Activated CD8-positive, alpha-beta memory T cell treated with anti-CD3 and anti-CD28 coated beads for 1 hour (primary cell): ENCODE measurements at places on chromosomes 4 and X.

DNA sequence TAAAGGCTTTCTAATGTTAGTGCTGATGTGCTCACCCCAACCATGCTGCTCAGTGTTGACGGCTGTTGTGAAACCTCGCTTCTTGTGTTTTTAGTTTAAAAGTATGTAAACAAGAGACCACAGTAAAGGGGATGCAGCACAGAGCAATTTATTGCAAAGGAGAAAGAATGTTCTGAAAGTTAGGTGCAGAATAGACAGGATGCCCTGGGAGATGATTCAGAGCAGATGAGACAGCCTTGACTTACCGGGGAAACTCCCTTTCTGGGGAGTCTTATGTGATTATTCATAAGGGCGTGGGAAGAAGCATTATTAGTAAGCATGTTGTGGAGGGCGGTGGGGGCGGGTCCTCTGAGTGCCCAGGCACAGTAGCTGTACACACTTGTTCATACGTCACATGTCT is 47.7 kb downstream of the EVC start:
- DNase-seq = no peak

GRCh38 chr4:2450394-2451035 is 18.4 kb upstream of the RNF4 start:
- DNase-seq = no peak

GRCh38 chr4:89158884-89159503 is 47.7 kb downstream of the TIGD2 start:
- DNase-seq = no peak

DNA sequence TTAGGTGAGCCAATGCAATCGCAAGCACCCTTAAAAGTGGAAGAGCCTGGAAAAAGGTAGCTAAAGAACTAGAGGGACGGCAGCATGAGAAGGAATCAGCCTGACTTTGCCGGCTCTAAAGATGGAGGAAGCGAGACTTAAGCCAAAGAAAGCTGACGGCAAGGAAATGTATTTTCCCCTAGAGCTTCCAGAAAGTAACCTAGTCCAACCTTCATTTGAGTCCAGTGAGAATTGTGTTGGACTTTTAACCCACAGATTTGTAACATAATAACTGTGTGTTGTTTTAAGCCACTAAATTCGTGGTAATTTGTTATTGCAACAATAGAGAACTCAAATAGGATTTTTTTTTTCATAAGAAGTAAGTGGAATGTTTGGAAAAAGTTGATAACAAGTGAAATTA is 212.7 kb upstream of the C1QTNF7 start:
- no peak for DNase-seq

DNA sequence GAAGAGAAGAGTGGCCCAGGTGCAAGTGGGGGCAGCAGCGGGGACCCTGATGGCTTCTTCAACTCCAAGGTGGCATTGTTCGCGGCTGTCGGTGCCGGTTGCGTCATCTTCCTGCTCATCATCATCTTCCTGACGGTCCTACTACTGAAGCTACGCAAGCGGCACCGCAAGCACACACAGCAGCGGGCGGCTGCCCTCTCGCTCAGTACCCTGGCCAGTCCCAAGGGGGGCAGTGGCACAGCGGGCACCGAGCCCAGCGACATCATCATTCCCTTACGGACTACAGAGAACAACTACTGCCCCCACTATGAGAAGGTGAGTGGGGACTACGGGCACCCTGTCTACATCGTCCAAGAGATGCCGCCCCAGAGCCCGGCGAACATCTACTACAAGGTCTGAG is 11.4 kb downstream of the EFNB1 start:
- DNase-seq = no peak

- no peak for DNase-seq
Measured at GRCh38 chr4:145935253-145936141, 3.1 kb downstream of the ZNF827 start.

- DNase-seq = no peak
Measured at GRCh38 chr4:73589261-73589847, 30.9 kb downstream of the RASSF6 start.

DNA sequence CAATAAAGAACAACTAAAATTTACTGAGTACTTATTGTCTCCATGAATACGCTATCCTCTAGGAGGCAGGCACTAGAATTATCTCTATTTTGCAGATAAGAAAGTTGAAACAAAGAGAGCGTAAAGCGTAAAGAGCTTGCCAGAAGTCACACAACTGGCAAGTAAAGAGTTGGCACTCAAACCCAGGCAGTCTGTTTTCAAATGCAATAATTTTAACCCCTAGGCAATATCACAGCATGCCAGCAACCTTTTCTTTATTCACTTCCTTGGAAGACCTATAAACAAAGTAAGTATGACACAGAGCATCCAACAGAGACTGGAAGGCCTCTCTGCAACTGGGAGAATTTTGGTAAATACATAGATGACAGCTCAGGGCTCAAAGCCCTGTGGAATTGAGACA is 23.2 kb upstream of the AMELX start:
- no peak for DNase-seq

GRCh38 chrX:24647257-24648058 is at the start of gene PCYT1B:
Gene PCYT1B (minus strand): TSS chrX:24647347. CDS start chrX:24647105, 242 bp downstream.
- peak; percentile 33 for DNase-seq

DNA sequence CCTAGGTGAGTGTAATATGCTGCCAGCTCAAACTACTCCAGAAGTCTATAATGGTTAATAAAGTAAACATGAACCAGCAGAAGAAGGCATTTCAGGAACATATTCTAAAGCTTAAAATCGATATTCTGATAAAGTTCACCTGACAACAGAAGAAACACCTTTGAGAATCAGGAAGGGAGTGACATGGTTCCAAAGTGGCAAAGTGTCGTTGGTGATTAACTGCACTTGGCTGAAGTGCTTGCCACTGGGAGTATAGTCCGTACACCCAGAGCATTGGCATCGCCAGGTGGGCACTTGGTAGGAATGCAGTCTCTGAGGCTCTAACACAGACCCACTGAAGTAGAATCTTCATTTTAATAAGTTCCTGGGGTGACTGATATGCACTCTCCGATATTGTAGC is 76.0 kb upstream of the H2AZ1 start:
- DNase-seq = no peak

DNA sequence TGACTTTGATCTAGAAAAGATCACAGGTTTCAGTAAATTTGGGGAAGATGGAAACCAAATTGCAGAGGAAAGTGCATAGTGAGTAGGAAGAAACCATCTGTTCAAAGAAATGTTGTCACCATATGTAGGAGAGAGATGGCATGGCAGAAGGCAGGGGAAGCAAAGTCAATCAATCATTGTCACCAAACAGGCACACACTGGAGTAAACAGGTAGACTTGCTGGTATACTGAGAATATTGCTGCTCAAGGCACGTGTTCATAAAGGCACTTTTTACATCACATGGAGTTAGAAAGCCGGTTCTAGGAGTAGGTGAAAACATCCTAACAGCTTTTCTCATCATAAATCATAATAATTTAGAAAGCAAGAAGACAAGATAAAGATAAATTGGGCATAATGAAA is 550.5 kb upstream of the FAT1 start:
- DNase-seq = no peak

DNA sequence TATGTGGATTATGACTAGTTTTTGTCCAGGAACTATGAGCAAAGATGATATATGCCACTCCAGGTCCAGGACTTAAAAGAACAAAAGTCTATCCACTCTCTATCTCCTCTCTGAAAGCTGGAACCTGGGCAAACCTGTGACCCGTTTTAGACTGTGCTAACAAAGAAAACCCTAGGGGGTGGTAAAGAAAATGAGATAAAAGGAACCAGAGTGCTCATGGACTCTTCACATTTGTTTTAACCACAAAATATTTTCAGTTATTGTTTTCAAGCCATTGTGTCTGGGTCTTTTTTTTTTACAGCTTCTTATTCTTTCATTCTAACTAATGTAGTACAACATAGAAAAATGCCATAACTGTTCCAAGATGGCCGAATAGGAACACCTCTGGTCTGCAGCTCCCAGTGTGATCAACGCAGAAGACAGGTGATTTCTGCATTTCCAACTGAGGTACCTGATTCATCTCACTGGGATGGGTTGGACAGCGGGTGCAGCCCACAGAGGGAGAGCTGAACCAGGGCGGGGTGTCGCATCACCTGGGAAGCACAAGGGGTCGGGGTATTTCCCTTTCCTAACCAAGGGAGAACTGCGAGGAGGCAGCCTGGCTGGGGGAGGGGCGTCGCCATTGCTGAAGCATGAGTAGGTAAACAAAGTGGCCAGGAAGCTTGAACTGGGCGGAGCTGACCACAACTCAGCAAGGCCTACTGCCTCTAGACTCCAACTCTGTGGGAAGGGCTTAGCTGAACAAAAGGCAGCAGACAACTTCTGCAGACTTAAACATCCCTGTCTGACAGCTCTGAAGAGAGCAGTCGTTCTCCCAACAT is 45.1 kb downstream of the CHM start:
- no peak for DNase-seq

DNA sequence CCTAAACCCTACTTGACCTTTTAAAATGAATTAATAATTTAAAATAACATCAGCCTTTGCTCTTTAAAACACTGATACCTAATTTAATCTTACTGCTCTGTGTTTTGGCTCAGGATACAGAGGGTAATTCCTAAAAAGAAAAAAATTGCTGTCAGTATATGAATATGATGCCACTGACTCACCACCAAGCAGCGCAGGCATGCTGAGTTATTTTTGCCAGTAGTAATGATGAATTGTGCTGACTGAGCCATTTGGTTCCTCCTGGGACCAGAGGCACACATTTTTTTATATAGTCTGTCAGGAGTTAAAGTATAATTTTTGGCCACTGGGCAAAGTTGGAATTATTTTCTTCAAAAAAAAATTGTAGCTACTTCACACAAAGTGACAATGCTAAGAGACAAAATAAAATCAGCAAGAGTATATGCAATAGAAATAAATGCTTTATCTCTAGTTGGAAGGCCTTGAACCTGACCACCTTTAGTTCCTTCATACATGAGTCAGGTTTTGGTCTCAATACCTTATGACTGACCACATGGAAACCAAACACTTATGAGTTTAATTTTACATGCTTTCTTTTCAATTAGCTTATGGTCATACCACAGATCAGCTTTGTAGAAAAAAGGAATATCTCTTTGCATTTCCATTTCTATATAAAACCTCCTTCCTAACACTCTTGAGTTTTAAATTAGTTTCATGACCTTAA is 115.1 kb downstream of the PPP3CA start:
- no peak for DNase-seq

DNA sequence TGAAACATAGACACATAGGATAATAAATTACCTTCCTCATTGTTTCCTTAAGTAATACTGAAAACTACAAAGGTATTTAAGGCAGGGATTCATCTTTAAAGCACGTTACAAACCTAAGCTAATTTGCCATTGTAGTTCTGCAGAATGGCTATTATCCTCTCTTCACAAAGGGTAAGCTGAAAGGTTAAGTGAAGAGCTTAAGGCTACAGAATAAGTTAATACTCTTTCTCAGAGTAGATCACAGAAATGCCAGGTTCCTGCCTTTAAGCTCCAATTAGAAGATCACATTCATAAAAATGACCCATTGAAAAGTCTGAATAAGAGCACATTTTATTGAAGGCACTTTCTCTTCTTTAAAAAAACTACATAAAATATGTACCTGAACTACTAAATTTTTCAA is 42.1 kb upstream of the PRDM5 start:
- DNase-seq = no peak
